ENCODE measurements at places on chromosomes 5 and 9.

DNA sequence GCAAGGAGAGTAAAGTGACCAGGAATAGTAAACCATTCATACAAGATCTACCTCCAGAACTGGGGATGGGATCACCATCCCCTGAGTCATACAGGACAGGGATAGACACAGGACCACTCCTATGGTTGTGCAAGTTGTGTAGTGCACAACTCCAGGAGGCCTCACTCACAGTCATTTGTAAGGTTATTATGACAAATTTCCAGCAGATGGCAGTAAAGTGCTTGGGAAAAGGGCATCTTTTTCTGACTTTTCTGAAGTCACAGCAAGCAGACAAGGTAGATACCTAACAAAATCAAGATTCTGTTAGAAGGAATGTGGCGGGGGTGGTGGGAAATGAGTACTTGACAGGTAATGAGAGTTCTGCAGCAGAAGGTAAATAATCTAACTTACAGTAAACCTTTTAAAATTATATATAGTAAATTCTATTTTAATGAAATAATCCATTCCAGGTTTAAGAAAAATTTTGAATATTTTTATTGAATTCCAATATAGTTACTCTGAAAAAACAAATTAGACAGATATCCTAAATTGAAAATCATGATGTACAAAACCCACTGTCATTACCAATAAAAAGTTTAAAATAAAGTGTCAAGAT lies 16.7 kb upstream of the KIF27 start:
- no peak for DNase-seq

DNA sequence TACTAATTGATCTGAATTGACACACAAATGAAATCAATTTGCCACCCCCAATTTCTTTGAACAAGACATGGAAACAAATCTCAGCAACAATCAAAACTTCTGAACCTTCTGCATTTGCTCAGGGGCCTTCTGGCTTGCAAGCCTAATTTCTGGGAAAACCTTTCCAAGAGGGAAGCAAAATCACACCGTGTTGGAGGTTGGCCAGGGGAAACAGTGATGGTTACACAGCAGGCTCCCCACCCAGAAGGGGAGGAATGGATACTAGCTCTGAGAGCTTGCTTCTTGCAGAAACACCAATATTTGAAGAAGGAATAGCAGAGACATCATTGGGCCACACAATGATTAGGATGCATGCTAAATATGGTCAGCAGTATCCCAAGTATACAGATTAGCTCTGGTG lies 488.6 kb upstream of the TRPC7 start:
- no peak for DNase-seq

DNA sequence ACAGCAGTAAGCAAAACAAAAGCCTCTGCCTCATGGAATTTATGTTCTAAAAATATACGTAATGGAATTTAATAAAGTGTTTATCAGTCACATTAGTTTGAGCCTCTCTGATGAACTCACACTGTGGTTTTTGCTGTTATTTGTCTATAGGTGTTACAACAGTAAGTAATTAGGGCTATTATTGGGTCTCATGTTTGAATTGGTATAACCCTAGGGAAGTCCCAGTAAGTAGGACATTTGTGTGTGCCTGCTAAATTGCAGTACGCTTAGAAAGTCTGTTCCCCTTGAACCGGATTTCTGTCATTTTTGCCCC lies 197.6 kb downstream of the NR3C1 start:
- no peak for DNase-seq

- no peak for DNase-seq
Measured at GRCh38 chr5:96714450-96714849, 52.3 kb downstream of the CAST start.
